ENCODE measurements at places on chromosomes 3 and 15.

GRCh38 chr3:104582092-104582491 is 784.6 kb upstream of the ALCAM start:
- no peak for DNase-seq

GRCh38 chr15:70775160-70775559 is 11.8 kb upstream of the UACA start:
- no peak for DNase-seq

GRCh38 chr3:25618028-25618427 is 46.7 kb downstream of the TOP2B start:
- no peak for DNase-seq

DNA sequence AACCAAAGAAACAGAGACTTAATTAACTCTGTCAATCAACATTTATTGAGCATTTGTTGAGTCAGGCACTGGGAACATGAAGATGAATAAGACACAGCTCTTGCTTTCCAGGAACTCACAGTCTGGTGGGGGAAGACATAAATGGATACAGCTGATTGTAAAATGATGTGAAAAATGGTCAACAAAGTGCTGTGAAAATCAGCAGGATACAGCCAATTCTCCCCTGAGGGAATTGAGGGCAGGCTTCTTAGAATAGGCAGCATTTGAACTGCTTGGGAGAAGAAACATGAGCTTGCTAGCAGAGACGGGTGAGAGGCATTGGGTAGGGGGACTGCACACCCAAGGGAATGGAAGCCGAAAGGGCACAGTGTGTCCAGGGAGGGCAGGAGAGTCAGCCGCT is 41.1 kb downstream of the MFSD1 start:
- DNase-seq: no peak

- DNase-seq: no peak
Measured at GRCh38 chr15:78018946-78019644, 58.4 kb downstream of the TBC1D2B start.

DNA sequence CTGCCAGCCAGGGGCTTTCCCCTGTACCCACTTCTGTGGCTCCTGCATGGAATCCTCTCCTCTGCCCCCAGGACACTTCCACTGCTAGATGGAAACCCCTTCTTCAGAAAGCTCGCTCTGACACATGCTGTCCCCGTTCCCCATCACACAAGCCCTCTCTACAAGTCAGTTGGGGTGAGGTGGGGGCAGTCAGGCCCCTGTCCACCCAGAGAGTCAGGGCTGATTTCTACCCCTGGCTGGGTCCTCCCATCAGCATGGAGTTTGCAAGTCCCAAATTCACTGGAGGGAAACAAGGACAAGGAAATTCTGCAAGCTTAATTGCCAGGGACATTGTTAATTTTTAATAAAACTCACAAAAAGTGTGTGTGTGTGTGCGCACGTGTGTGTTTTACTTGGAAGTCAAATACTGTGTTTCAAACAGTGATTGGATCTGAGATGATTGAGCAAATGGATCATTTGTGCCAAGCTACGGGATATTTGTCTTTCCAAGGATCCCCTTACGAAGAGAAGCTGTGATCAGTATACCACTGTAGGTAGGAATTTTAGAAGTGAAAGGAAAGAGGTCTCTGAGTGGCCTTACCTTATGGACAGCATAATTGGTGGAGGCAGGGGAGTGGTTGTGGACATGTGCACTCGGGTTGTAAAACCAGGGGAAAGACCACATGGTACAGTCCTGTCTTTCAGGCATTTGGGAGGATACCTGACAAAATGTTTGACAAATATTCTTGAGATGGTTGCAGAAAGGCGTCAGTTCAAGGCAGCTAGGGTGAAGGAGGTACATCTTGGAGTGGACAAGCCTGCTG is 1.5 kb upstream of the AMOTL2 start:
- no peak for DNase-seq

DNA sequence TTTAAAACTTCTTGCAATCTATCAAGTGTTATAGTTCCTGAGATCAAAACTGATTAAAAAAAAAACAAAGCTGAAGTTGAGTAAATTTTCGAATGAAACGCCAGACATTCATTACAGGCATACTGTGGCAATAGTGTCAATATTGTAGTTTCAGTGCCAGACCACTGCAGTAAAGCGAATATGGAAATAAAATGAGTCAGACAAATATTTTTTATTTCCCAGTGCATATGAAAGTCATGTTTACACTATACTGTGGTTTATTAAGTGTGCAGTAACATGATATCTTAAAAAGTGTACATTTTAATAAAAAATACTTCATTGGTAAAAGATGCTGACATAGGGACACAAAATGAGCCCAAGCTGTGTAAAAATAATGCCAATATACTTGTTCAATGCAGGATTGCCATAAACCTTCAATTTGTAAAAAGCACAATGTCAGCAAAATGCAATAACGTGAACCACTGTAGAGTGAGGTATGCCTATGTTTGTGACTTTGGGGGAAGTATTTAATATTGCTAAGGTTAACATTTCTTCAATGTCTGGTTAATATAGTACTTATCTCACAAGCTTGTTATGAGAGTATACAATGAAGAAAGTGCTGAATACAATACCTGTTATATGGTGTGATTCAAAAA is 1473.9 kb upstream of the GBE1 start:
- DNase-seq: no peak

- no peak for DNase-seq
Measured at GRCh38 chr3:141307351-141308059, 60.8 kb upstream of the ZBTB38 start.

- DNase-seq: no peak
Measured at GRCh38 chr15:73841756-73842725, 31.3 kb upstream of the TBC1D21 start.

DNA sequence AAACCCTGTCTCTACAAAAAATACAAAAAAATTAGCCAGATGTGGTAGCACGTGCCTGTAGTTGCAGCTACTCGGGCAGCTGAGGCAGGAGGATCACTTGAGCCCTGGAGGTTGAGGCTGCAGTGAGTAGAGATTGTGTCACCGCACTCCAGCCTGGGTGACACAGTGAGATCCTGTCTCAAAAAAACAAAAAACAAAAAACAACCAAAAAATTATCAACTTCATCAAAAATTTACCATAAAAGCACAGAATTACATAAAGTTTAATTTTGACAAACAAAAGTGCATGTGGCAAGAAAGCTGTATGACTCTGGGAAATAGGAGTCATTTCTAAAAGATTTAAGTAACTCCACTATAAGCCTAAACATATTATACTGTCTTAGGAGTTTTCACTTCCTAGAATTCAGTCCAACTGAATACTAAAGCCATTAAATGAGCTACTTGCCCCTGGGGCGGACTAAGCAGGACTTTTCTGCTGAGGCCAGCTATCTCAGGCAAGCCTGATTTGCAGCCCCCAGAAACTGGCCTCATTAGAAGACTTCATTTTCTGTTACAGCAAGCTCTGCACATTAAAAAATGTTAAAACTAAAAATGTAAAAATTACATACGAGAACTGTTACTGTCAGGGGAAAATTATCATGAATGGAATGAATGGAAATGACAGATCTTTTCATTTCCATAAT is 23.0 kb downstream of the HSPBAP1 start:
- DNase-seq: no peak

DNA sequence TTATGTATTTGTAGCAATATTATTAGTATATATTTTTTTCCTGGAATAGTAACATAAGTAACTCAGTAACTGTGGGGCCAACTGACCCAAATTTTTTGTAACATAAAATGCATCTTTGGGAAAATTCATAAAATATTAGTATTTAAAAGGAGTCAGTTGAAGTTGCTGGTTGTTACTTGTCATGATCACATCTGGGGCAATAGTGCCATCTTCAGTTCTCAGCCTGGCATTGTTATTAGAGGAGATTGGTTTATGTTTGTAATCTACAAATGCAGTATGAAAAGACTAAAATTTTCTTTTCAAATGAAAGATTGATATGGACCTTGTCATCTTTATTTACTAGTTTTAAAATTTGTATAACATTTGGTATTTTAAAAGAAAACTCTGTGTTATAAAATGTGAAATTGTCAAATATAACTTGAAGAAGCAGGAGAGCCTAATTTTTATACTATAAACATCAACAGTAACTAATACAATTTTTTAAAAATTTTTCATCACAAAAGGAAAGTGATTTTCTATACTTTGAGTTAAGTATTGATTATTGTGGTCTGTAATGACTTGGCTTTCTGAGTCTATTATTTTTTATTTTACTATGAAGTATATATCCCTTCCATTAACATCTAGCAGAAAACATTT is 38.8 kb upstream of the MLF1 start:
- DNase-seq: peak; percentile 72

- DNase-seq: no peak
Measured at GRCh38 chr15:53445531-53445930, 313.9 kb downstream of the WDR72 start.

- no peak for DNase-seq
Measured at GRCh38 chr15:73368301-73369136, at the start of gene HCN4. HCN4 (minus strand) TSS chr15:73368958; CDS start chr15:73368270, 688 bp downstream.

GRCh38 chr3:129690406-129690805 is 83.9 kb upstream of the PLXND1 start:
- DNase-seq: peak; percentile 92

DNA sequence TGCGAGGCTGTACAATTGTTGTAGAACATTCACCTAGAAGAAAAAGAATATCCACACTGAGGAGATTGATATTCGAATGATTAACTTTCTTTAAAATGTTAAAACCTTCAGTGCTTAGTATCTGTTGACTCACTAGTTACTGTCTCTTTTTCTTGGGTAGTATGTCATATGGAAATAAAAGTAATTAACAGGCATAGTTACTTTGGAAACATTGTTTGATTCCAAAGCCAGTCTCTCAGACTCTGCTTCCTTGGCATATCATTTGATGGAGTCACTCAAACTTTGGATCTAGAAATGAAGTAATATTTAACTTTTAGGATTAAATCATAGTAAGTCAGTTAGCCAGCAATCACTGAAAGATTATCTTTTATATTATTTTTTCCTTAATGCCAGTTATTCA is 63.4 kb downstream of the MAP2K5 start:
- no peak for DNase-seq
